ENCODE measurements at places on chromosomes 12 and 14.

DNA sequence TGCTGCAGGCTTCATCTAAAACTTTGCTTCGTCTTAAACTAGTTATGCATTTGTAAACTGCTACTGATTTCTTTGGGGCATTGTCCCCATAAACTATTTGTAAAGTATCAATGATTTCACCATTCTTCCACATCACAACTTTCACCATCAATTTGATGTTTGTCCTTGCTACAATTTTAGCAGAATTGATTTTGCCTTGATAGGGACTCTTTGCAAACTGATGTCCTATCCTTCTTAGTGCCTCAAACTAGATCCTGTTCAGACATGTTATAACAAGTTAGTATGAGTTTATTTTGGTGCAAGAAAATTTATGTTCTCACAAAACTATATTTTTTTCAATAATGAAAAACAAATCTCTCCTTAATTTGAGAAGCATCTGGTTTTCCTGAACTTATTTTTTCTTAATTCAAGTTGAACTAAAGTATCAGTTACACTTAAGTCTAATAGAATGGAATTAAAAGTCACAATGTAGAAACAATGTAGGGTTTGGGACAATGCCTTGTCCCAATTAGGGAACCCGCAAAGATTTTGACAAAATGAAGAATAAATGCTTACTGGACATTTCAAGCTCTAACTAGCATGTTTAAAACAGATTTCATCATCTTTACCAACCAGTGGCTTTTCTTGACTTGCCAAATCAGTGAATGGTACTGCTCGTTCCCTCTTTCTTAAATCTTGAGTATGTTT lies 10.1 kb upstream of the ARID4A start:
- DNase-seq: no peak

DNA sequence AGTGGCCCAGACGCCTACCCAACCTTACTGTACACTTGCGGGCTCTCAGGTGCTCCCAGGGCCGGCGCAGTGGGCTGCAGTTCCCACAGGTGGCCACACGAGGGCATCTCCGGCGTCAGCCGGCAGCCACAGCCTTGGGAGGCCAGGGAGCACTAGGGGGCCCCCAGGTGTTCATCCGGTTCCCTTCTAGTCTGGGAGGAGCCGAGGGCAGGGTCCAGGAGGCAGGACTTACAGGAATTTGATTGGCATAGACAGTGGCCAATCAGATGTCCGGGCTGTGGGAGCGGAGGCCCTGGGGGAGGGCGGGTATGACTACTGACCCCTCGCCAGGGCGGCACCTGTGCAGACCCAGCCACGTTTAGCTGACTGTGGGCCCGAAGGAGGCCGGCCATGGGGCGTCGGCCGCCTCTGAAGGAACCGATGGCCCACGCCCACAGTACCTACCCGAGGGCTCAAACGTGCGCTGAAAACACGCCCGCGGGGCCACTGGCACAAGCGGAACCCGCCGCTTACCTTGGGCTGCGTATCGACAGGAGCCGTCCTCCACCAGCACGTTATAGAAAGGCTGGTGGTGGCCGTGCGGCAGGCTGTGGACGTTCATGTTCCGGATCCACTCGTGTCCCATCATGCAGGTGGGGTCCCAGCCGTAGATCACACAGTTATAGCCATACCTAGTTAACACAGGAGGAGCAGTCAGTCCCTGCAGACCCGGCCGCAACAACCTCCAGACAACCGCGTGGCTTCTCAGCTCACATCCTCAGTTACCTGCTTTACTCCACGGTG lies 34.8 kb downstream of the FBXO21 start:
- no peak for DNase-seq

GRCh38 chr12:51128919-51129318 lies 44.0 kb downstream of the TFCP2 start:
- no peak for DNase-seq

- no peak for DNase-seq
Measured at GRCh38 chr12:79409562-79409961, 281.2 kb downstream of the PAWR start.

- no peak for DNase-seq
Measured at GRCh38 chr12:130374083-130374482, 36.4 kb downstream of the PIWIL1 start.

- no peak for DNase-seq
Measured at GRCh38 chr12:39331539-39332261, 111.2 kb downstream of the KIF21A start.

GRCh38 chr12:12726555-12727093 lies 9.5 kb downstream of the CDKN1B start:
- no peak for DNase-seq

DNA sequence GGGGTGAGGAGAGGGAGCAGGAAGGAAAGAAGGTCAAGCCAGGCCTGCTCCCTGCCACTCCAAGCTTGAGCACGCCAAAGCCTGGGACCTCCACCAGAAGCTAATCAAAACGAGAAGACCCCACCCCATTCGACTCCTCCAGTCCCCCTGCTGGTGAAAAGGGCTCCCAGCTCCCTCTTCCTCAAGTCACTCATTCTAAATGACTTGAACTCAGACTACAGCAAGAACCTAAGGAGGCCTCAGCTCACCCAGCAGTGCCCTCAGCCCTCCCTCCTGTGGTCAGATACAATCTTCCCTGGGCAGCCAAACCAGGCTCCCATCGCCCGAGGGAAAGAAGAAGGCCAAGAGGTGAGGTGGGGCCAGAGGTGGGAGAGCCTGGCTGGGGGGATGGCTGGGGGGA lies 17.4 kb downstream of the HDAC7 start:
- DNase-seq: no peak

DNA sequence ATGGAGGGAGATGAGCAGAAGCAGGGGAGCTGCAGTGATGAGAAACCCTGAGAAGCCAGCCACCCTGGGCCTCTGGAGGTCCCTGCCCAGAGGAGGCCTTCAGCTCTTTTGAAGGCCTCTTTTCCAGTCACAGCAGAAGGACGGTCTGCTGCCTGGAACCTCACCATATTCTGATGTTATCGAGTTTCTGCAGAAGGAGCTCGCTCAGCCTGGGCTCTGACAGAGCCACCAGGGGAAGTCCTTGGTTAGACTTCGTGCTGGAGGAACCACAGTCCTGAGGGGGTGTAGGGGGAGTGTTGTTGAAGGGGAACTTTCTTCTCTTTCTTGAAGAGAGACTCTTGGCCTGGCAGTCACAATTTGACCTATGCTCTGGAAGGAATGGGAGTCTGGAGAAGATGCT lies 25.1 kb upstream of the BATF start:
- no peak for DNase-seq

DNA sequence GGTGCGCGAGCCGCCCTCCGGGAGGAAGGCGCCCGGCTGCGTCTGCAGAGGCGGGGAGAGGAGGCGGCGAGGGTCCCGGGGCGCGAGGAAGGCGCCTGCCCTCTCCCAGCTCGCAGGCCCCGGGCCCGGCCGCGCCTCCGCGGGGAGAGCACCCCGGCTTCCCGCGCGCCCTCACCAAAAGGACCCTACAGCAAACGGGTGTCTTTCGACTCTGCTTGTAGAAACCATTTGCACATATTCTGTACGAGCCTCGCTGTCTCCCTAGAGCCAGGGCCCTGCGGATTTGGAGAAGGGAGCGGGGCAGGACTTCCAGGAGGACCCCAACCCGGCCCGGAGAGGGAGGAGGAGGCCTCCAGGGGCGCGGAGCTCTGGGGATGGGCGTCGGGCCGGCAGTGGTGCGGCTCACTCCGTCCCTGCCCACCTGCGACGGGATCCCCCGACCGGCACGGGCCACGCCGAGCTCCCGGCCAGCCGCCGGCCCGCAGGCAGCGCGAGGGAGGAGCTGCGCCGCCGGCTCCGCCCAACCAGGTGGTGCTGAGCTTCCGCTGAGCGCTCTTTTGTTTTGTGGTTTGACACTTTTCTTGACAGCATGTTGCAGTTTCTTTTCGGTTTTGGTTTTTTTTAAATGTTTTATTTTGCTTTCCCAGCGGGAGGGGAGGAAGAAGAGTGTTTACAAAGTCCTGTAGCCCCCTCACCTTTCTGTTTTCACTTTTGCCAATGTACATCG lies 103.3 kb upstream of the FKBP4 start:
- no peak for DNase-seq

DNA sequence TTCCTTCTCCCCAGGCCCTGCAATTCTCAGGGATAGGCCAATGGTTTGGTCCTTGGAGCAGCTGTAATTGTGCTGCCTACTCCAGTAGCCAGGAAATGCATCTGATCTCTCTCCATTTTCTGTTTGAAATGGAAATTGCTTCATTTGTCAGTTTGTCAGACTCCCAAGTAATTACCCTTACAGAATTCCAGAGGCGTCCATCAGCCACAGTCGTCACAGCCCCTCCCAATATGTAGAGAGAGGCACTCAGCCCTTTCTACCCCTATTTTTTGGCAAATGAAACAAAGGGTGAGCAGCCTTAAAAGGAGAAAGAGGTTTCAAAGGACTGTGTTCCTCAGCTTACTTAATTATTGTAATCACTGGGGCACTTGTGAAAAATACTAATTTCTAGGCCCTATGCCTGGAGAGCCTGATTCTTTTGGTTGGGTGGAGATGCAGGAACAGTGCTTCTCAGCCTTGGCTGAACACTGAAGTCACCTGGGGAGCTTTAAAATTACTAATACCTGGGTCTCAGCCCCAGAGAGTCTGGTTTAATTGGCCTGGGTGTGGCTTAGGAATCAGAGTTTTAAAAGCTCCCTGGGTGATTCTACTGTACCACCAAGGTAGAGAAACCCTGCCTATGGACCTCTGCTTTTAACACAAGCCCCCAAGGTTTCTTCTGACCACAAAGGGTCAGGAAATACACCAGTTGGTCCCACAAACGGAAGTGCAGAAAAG lies 190.0 kb downstream of the EMP1 start:
- DNase-seq: no peak

DNA sequence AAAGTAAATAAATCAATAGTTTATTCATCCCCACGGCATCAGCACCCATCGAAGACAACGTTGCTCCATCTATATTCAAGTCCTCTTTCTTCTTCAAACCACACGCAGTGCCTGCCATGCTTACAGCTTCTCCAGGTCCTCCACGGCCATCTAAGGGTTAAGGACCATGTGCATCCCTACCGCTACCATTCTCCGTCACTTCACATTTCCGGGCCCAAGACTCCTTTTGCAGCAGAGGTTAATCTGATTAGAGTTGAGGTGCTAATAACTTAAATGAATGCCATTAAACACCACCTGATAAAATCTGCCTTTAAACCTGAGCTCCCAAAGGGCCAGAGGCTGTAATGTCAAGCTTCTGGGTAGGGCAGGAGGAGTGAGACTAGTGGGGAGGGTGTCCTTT lies 79.7 kb upstream of the CCND2 start:
- DNase-seq: no peak

GRCh38 chr12:29048787-29049186 lies 100.3 kb upstream of the FAR2 start:
- no peak for DNase-seq

DNA sequence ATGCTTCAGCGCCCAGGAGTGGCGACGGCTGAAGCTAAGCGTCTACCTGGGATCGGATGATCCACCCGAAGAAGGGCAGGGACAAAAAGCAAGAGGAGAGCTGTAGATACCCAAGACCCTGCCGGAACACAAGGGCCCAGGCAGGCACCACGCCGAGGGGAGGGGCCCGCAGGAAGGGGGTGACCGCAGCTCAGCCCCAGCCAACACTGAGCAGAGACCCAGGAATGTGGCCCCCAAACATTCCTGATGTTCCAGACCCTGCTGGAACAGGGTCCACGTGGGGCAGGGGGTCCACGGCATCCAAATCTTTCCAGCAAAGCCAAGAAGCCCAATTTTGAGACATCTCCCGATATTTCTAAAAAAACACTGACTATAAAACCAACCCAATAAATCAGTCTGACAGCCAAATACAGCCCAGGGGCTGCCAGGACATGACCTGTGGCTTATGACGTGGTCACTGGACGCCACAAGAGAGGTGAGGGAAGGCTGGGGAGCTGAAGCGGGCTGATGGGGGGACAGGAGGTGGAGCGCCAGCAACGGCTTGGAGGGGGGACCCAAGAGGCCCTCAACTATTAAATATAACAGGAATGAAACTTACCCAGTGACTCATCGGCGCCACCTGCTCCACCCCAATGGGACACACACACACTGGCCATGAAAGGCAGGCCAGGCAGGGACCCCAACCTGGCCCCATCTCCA lies 58.9 kb downstream of the NCOR2 start:
- no peak for DNase-seq

DNA sequence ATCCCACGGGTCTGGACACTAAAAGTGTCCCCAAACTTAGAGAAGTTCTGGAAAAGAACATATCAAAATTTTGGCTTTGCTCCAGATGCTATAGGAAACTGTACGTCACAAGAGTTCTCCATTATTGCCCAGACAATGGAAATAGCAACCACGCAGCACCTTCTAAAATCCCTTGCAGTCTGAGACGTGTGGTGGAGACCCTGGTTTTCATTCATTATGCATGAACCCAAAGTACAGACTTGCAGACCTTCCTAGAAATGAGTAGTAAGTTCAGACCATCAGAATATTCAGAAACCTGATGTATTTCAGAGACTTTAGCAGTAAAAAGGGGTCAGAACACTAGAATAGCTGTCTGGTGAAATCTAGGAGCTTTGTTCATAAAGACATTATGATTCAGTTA lies 50.0 kb upstream of the BCL2L14 start:
- DNase-seq: no peak

GRCh38 chr14:68153275-68153674 lies 333.7 kb downstream of the RAD51B start:
- no peak for DNase-seq

GRCh38 chr14:100442498-100443490 lies 119.7 kb downstream of the SLC25A47 start:
- no peak for DNase-seq

DNA sequence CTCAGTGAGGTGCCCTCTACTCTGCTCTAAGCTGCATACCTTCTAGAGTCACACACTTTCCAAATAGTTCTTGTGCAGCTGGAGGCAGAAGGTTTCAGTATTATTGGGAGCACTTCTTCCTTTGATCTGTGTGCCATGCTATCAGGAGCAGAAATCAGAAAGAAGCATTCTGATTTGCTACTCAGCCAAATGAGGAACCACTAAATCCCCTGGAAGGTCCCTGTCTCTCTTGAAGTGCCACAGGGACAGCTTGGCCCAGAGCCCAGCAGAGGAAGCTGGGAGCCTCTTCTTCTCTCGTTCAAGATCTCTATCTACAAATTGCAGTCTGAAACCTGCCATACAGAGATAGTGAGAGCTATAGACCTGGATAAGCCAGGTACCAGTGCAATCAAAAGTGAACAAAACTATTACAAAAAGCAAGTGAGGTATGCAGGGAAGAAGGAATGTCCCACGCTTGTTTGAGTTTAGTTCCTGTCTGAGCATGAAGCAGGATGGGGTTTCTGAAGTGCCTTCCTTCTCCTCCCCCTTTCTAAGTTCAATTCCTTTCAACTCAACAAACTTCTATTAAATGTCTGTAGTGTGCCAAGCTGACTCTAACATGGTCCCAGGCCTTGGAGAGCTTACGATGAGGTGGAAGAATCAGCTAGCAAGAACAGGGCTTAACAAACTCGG lies 100.9 kb upstream of the PARP11 start:
- DNase-seq: no peak

- no peak for DNase-seq
Measured at GRCh38 chr12:75656648-75657047, 145.2 kb upstream of the KRR1 start.
